CD4-positive, alpha-beta T cell (primary cell): ENCODE measurements at places on chromosomes 5 and 9.

GRCh38 chr9:89996773-89997172 lies 392.0 kb downstream of the GADD45G start:
- DNase-seq, result no peak

DNA sequence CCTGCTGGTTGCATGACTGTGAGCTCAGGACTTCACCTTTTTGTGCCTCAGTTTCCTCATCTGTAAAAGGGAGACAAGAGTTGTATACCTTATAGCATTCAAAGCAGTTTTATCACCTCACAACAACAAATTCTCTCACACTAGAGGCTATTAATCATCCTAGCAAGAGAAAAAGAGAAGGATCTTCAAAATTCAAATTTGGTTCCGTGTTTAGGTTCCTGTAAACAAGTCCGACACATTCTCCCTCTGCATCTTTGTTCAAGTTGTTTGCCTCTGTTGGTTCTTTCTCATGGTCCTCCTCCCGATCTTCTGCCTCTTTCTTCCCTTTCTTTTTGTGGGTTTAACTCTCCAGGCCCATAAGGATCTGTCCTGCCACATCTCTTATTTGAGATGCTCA lies 218.0 kb downstream of the PIK3R1 start:
- no peak for DNase-seq

DNA sequence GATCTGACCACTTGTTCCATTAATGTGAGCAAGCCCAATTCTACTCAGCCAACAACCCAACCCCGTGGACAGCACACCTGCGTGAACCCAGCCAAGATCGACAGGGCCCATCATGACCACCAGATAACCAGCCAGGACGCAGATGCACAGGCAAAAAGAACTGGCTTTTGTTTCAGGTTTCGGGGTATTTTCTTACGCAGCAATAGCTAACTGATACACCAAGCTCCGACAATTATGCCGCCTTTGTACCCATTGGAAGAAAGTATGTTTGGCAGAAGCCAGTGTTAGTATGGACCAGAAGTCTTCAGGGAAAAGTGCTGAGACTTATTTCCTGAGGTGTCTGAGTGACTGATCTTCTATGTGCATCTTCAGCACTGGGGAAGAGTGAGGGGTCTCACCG lies 6.0 kb upstream of the ADAMTS16 start:
- DNase-seq, result no peak

- no peak for DNase-seq
These were observed 69.3 kb downstream of the MLLT3 start for GRCh38 chr9:20552874-20553557.

DNA sequence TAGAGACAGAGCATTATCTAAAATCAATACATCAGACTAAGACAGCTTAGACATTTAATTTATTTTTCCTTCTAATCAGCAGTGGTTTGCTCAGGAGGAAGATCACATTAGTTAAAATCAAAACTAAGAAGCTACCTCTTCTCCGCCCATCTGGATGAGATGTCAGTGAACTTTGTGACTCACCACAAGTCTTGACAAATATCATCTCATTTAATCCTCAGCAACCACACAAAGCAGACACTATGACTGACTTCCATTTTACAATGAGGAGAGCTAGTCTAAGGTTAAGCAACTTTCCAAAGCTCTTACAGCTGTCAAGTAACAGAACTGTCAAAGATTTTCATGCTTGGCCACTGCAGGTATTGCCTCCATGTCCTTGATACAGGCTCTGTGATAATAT lies 289.5 kb downstream of the DEPDC1B start:
- DNase-seq, result no peak

GRCh38 chr5:163360656-163361055 lies 76.7 kb upstream of the CCNG1 start:
- no peak for DNase-seq

DNA sequence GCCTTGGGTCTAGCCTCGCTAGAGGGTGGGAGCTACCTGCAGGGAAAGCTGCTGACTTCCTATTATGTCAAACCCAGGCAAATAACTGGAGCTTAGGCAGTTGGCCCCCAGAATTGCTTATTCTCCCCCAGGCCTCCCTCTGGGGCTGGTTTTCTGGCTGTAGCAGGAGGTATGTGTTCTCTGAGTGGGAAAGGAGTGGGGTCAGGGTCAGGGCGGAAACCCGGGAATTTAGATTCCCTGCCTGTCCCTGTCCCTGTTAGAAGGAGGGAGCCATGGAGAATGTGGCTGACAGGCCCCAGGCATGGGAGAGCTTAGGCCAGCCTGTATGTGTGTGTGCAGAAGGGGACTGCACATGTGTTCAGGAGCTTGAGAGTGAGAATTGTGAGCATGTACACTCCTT lies 13.6 kb upstream of the CXXC5 start:
- DNase-seq, result no peak

- no peak for DNase-seq
These were observed 10.7 kb upstream of the TOR4A start for GRCh38 chr9:137266585-137267453.

DNA sequence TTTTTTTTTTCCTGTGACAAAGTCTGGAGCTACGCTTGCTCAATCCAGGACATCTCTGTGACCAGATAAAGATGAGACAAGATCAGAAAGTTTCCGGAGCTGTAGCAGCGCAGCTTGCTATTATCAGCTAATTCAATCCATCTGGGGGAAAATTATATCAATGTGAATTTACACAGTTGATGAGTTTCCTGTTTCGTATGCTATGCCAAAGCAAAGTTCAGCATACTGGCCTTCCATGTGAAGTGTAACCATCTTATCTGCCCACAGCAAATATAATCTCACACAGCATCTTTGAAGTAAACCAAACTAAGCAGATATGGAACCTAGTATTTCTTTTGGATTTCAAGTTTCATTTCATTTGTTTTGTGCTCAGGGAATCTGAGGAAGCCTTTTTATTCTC lies 1767.7 kb downstream of the EFNA5 start:
- no peak for DNase-seq

DNA sequence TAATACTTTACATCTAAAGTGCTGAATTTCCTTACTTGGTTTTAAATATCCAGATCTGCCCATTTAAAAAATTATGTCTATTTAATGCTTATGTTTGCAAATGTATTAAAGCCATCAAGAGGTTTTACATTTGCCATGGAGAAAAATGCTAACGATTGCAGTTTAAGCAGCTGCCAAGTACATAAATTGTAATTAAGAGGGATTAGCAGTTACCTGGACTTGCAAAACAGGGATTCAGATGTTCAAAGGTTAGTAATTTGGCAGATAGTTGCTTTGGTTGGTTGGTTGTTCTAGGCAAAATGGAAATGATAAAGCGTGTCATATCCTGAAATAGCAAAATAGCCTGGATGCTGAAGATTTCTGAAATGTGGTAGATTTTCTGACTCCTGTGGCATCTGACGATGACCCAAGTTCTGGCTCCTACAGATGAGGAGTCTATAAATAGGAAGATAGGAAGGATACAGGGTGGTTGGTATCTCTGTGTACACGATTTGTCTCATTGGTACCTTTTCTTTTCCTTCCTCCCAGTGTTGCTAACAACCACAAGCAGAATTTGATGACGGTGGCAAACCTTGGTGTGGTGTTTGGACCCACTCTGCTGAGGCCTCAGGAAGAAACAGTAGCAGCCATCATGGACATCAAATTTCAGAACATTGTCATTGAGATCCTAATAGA lies 282.9 kb downstream of the NR3C1 start:
- DNase-seq, result no peak

DNA sequence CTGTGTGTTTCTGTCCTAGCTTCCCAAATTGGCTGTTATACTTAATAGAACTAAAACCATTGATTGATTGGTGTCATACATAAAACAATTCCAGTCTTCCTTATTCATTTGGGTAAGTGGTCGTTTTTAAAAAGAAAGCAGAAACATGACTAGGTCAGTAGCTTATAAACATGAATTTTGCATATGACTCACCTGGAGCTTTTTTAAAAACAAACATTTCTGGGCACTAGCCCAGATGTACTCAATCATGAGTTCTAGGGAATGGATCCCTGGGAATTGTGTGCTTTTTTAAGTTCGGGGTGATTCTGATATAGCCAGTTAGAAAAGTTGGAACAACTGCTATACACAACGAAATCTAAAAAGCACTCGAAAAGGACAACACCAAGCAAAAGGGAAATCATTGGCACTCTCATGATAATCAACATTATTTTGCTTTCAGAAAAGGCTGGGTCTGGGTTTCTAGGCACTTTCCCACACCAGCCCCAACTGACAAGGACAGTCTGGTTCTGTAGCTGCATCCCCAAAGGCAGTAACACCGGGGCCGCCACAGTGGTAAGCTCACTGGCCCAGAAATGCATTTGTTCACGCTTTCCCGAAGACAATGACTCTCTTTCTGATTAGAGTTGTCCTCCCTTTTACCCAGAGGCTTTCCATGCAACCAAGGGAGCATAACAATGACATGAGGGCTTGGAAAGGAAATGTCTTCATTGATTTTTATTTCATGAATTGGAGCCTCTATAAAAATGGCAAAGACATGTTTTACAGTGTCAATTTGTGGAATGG lies 664.9 kb upstream of the WWC1 start:
- DNase-seq, result no peak

DNA sequence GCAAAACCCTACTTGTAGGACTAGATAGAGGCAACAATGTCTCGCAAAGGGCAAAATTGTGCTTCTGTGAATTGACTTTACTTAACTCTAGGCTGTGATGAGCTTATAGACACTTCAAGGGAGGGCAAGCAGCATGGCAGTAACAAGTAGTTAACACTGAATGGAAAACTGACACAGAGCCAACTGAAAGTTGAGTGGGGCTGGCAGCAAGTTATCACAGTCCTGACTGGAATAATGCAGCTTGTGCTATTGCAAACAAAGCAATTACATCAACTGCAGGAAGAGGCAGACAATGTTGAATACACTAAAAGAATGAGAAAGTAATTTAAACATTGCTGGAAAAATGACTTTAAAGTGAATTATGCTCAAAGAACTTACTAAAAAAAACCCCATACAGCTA lies 62.2 kb downstream of the RNF38 start:
- no peak for DNase-seq

GRCh38 chr5:31106278-31106677 lies 87.2 kb upstream of the CDH6 start:
- DNase-seq, result no peak

DNA sequence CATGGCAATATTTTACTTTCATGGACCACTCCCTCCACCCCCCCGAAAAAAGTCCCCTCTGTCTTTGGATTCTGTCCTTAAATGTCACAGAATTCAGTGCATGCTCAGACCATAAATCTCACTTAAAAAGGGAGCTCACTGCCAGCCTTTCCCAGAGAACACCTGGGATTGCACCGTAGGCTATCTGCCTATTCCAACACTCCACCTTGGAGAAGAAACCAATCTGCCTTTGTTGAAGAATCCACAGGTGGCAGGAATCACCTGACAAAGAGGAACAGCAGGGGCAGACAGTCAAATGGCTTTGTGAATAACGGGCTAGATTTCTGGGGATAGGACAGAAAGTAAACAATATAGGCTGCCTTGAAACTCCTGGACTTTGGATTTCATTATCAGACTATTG lies 306.7 kb upstream of the BRINP1 start:
- no peak for DNase-seq

GRCh38 chr5:82422001-82422740 lies 144.0 kb upstream of the RPS23 start:
- DNase-seq, result no peak

DNA sequence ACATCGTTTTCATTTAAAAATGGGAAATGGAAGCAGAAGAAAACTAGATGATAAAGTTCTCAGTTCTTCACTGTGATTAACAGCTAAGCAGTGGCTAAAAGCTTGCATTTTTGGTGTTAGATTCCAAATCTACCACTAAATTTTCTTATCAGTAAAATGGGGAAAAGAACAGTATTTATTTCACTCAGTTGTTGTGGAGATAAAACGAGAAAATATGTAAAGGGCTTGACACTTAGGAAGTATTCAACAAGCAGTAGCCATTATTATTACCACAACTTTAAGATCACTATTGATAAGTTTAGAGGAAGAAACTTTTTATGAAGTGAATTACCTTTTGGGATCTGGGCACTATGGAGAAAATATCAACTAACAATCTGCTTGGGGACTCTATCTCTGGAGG lies 4.5 kb downstream of the STOM start:
- no peak for DNase-seq

DNA sequence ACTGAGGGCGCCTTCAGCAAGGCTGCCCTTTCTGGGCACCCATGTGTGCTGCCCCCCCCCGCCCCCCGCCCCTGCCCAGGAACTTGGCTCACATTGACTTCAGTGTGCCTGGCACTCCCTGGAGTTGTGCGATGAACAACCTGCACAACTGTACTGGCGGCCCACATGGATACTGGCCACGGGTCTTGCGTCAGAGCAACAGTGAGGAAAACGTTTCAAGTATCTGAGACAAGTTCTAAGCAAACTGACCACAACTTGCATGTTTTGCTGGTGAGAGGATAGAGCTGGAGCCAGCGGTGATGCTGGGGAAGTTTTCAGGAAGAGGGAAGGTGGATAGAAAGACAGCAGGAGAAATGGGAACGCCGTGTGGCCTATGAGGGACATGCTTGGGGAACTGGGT lies 45.4 kb downstream of the HABP4 start:
- no peak for DNase-seq

- no peak for DNase-seq
These were observed 467.1 kb downstream of the ZNF608 start for GRCh38 chr5:124279146-124279876.

- DNase-seq, result no peak
These were observed 159.2 kb upstream of the SLC24A2 start for GRCh38 chr9:19947996-19948395.

DNA sequence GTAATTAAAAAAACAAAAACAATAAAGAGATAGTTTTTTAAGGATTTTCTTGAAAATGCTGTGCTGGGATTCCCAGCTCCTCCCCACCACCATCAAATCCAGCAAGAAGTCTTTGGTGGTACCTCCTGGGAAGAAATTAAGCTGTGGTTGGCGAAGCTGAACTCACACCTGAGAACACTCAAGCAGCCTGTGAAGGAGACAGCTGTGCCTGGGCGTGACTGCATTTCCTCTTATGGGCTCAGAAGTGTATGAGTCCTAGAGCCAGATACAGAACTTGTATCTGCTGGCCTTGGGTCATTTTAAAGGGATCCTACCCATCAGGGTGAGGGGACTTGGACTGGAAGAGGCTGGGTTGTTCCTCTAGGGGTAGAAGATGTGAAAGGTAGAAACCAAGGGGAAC lies 561.2 kb upstream of the SGCD start:
- no peak for DNase-seq

- DNase-seq, result no peak
These were observed 41.6 kb upstream of the POU5F2 start for GRCh38 chr5:93782978-93783377.

DNA sequence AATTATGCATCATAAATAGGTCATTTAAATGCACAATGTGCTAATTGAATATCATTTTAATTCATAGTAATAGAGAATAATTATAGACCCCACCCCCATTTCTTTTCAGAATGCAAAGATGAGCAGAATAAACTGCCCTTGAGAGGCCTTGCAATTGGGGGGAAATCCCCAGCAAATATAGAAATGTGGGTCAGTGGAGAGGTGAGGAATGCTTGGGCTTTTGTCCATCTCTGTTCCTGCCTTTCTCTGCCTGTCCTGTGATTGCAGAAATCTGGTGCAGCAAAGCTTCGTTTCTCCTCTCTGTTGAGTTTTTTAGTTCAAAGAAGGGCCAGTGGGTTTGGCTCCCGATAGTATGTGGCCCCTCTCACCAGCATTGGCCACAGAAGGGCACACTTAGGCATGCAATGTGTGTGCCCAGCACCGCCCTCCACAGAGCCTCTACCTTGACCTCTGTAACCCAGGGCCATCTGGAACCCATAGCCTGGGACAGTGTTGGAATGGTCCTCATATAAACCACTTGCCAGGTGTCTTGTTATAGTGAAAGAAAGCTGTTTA lies 164.2 kb downstream of the SEMA6A start:
- DNase-seq, result no peak
